Dermis microvascular lymphatic vessel endothelial cell (primary cell): ENCODE measurements at places on chromosomes 11 and 22. TPM values are rescaled to one million over a fixed set of nuclear protein-coding genes. Genes with fewer than 3 reads are reported as not detected.

The KIF18A gene
- 3.2 and 8.7 TPM in 2 replicates for total RNA-seq

The OR8D1 gene
- total RNA-seq, result not detected in 2 replicates

The NTM gene
- under 0.01 TPM in 1 of 2 replicates, not detected in the other for total RNA-seq

The ASRGL1 gene
- total RNA-seq, result 8.6 and 9.6 TPM in 2 replicates

The PATE2 gene
- 0.13 TPM in 1 of 2 replicates, not detected in the other for total RNA-seq

The OR5A1 gene
- not detected in 2 replicates for total RNA-seq

The MB gene
- not detected in 2 replicates for total RNA-seq

The HEPN1 gene
- total RNA-seq, result under 0.01 TPM in 1 of 2 replicates, not detected in the other

The EIF3M gene
- total RNA-seq, result 228 and 281 TPM in 2 replicates

The SCUBE2 gene
- 0.77 and 1.5 TPM in 2 replicates for total RNA-seq

The CCDC87 gene
- 0.13 TPM in 2 replicates for total RNA-seq

The ASCC2 gene
- 19.1 and 28.1 TPM in 2 replicates for total RNA-seq

The ABCC8 gene
- total RNA-seq, result not detected in 2 replicates

The NPTXR gene
- 0.13 TPM in 2 replicates for total RNA-seq

The CDON gene
- 1.8 and 4.8 TPM in 2 replicates for total RNA-seq

The GLYAT gene
- total RNA-seq, result not detected in 2 replicates

The CEP126 gene
- total RNA-seq, result 0.25 and 0.51 TPM in 2 replicates
